ENCODE measurements at places on chromosomes 4 and X.

- DNase-seq = peak; percentile 46
Measured at GRCh38 chr4:174764105-174764729, 64.8 kb downstream of the GLRA3 start.

DNA sequence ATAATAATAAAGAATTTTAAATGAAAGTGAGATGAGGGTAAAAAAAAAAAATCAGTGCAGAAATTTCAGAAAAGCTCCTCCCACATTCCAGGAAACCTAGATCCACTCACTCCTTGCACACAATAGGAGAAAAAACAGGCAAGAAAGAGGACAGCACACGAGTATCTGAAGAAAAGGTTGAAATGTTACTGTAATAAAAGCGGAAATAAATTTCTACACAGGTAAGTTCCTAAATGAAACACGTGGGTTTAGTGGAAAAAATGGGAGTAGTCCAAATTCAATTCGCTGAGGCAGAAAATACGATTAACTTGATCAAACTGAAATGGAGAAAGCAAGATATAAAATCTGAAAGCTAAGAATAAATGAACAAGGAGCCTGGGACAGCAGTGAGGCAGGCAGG lies 2.0 kb upstream of the ACE2 start:
- DNase-seq = no peak

DNA sequence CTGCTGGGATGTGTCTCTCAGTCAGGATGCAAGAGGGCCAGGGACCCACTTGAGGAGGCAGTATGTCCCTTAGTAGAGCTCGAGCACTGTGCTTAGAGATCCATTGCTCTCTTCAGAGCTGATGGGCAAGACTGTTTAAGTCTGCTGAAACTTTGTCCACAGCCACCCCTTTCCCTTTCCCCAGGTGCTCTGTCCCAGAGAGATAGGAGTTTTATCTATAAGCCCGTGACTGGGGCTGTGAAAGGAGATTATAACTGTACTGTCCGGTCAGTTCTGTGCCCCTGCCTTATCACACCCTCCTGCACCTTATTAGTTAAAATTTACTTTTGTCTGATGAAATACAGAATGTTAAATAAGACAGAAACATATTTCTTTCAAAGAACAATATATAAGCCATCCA lies 378.4 kb downstream of the PABPC4L start:
- no peak for DNase-seq

DNA sequence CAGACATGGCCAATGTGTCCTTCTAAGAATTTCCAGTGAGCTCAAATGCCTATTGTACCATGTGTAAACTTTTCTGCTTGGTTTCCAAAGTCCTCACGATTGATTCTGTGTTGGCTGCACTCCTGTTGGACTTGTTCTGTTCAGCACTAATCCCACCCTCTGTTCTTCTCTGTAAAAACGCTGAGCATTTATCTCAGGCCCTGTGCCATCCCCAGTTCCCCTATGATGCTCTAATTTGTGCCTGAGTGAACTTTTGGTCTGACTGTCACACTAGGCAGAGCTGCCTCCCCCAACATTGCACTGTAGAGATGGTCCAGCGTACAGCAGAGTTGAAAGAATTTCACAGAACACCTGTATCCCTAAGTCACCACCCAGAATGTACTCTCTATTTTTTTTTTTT lies 76.1 kb upstream of the STS start:
- no peak for DNase-seq

DNA sequence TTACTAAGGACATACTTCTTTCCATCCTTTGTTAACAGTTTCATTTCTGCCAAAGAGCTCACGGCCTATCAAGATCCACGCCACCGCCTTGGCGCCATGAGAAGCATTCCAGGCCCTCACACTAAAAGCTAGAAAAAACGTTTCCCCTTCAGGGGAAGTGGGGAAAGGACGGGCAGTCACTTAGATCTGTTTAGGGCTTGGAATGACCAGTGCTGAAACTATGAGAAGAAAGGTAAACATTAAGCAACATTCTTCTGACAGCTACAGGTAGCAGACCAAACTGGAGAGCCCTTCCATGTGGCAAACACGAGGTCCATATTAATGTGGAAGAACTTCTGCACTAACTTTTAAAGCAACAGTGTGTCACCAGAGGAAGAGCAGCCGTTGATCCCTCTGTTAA lies 146.7 kb downstream of the SH3KBP1 start:
- no peak for DNase-seq

DNA sequence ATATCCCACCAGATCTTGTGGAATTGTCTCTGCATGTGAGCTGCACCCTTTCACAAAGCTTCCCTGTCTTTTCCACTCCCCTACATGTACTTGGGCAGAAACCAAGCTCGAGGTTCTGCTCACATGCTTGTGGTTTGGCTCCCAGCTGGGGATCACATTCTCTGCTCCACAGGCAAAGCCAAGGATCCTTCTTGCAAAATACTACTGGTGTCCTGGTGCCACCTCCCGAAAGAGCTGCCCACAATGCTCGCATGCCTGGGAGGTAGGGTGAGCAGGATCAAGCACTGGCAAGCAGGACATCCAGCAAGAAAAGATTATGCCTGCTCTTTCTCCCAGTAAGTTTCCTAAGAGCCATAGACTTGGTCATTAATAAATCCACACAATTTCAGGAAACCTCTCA lies 45.1 kb upstream of the PPARGC1A start:
- peak; percentile 66 for DNase-seq

DNA sequence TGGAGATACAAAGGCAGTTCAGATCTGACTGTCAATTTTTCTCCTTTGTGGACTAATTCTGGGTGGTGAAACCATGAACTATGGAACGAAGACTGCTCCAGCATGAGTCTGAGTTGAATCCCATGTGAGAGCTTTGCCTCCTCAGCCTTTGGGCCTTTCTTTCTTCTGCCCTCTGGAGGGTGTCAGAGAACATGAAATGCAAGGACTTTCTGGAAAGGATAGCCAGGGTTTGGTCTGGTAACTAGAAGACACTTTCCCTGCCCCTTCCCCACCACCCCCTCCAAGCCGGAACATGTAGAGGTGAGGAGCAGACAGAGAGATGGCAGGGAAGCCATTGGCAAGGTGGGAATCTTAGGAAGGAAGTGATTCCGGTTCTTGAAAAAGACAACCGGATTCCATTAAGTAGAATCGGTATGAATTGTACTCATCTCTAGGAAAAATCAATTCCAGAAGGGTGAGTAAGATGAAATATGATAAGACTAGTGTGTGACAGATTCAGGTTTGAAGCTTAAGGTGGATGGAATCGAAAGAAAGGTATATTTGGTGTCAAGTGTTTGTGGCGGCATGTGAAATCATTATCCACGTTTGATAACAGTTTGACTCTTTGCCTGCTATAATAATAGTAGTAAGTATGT lies 19.0 kb downstream of the FHL1 start:
- peak; percentile 27 for DNase-seq

GRCh38 chr4:1559896-1560650 lies 124.0 kb downstream of the FAM53A start:
- DNase-seq = peak; percentile 88

DNA sequence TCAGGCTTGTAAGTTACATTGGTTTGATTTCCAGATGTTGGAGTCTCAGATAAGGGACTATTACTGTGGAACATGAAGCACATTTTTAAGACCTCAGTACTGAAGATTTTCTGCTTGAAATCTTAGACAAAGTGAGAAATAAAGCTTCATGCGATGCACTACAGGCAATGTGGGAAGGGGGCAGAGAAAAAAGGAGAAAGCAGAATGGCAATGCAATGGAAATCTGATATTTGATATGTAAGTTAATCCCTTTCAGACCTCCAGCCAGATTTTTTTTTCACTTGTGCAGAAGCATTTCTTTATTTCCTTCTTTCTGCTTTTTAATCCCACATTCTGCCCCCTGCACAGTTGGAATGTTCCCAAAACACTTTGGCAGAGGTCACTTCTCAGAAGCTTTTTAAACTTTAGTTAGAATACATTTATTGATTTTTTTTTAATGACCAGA lies 174.3 kb downstream of the ADGRL3 start:
- DNase-seq = no peak

DNA sequence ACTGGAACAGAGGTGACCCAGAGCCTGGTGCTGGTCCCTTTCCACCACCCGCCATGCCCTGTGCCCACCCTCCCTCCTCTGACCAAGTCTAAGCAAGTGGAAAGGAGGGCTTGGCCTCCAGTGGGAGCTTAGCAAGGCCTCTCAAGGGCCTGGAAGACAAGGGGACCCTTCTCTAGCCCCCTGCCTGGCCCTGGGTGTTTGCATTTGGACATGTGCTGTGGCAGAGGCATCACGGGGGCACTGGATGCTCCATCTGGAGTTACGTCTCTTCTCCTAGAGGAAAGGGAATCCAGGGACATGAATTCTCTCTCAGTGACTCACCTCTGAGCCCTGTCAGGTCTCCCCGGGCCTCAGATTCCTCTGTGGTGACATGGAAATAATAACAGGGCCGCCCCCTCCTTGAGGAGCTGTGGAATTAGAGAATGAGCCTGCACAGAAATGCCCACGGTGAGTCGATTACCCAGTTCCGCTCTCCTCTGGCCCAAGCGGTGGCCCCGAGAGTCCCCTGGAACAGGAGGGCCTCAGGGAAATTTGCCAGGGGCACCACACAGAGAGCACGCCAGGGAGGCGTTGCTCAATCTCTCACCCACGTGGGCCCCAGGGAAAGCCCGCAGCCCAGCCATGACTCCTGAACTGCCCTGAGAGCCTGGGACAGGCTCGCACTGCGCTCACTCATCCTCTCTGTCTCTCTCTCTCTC lies 189.6 kb downstream of the BCOR start:
- peak; percentile 76 for DNase-seq

DNA sequence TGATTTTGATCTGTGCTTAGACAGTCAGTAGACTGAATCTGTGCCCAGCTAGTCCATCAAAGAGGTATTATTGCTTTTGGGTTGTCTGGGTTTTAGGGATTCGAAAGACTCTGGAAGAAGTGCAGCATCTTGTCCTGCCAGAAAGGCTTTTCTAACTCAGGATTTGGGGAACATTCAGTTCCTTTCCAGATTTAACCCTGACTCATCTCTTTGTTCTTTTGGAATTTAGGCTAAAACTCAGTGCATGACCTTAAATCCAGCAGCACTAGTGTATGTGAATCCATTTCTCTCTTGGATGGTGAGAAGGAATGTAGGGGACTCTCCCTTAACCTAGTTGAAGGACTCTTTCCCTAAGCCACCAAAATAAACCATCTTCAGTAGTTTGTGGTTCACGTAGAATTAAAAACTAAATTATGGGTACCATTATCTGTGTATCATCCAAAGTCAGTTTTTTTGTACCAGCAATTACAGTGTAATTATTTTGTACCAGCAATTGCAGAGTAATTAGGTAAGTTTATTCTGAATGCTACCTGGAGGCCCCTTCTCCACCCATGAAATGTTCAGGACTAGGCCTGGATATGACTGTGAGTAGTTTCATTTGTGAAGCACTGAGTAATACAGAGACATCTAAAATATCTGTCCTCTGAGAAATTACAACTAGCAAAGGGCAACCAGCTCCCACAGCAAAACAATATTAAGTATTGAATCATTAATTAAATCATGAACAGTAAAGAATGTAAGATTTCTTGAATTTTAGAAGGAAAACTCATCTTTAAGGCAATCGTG lies 384.0 kb downstream of the TMA16 start:
- DNase-seq = no peak

DNA sequence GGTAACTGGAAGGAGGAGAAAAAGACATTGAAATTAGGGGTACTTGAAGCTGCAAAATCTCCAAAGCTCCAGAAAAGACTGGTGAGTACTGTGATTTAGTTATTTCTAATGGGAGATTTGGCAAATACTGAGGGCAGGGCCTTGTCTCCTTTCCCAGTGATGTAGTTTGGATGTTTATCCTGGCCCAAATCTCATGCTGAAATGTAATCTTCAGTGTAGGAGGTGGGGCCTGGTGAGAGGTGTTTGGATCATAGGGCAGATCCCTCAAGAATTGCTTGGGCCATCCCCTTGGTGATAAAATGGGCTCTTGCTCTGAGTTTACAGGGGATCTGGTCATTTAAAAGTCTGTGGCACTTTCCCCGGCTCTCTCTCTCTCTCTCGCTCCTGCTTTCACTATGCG lies 33.1 kb upstream of the GK start:
- DNase-seq = no peak

- DNase-seq = peak; percentile 57
Measured at GRCh38 chr4:80462621-80463091, 127.1 kb downstream of the CFAP299 start.

GRCh38 chr4:101806914-101807313 lies 16.4 kb downstream of the BANK1 start:
- peak; percentile 73 for DNase-seq

GRCh38 chrX:1507511-1508463 lies 29.2 kb downstream of the P2RY8 start:
- peak; percentile 72 for DNase-seq

- DNase-seq = peak; percentile 67
Measured at GRCh38 chrX:39652336-39652735, 445.4 kb downstream of the BCOR start.

GRCh38 chr4:184587221-184587620 lies 62.0 kb downstream of the CASP3 start:
- no peak for DNase-seq

DNA sequence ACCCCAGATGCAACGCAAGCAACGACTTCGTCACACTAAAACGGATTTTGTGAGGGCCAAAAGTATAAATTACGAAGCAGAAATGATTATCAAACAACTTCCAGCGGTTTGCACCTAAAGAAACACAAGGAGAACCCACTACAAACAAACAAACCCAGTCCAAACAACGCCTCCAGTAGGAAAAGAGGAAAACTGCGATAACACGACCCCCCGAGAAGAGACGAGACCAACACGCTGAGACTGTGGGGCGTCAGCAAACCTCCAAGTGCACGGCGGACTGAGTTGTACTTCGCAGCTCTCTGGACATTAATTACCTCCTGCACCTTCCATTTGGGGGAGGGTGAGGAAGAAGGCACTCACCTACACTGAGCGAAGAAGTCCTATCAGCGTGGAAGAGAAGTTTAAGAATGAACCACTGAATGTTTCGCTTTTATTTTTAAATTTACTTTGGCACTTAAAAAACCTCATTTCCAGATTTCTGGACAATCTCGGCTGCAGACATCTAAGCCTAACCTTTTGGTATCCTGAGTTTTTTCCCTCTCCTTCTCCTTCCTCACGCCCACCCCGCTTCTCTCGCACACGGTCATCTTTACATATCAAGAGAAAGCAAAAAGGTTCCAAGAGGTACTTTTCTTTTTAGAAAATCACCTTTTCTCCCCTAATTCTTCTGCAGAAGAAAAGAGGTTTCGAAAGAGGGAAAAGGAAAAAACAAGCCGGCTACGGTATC lies at the start of gene MAB21L2:
Gene MAB21L2, plus strand, starts transcription at position 6 of the 727 bp plus-strand sequence. CDS start 879 bp downstream, outside the sequence.
- no peak for DNase-seq

DNA sequence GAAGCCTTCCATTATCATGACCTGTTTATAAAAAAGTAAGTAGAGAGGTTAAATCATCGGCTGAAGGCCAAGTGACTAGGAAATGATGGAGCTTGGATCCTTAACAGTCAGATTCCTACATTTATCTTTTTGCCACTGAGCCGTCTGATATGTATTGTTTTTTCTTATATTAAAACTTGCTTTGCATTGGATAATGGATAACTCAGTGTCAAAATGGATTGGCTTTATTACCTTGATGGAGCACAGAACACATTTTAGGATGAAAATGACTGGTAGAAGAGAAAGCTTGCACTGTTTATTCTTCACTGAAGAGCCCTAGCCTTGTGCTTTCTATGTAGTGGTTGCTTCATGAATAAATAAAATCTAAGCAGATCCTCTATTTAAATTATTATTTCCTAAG lies 54.2 kb upstream of the TSPAN5 start:
- DNase-seq = no peak
